DND-41 (cell line): ENCODE measurements at places on chromosomes 16 and 17.
A peak's percentile ranks its signal among the peaks of the same experiment; 100 is the strongest.

- DNase-seq = no peak
These were observed 1.5 kb upstream of the KRTAP3-1 start for GRCh38 chr17:41010441-41010840.

DNA sequence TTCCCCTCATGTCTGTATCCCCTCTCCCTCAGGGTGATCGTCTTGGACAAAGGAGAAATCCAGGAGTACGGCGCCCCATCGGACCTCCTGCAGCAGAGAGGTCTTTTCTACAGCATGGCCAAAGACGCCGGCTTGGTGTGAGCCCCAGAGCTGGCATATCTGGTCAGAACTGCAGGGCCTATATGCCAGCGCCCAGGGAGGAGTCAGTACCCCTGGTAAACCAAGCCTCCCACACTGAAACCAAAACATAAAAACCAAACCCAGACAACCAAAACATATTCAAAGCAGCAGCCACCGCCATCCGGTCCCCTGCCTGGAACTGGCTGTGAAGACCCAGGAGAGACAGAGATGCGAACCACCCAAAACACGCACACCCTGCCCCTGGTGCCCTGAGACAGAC lies 82.2 kb downstream of the ABCC6 start:
- no peak for DNase-seq

GRCh38 chr17:8798176-8798845 lies 854 bp downstream of the MFSD6L start:
- DNase-seq = no peak

DNA sequence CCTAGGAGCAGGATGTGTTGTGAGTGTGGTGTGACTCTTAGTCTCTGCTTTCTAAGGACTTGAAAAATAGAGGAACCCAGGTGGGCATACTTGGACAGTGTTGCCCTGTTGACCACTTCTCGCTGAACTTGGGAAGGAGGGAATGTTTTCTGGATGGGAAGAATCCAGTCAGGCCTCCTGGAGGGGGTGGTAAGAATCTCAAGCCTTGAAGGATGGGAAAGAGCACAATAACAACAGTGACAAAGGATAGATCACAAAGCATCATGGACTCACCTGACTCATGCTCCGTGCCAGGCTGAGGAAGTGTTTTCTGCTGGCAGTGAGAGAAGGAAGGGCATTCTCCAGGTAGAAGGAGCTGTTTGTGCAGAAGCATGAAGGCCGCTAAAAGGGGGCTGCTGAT lies 8.4 kb downstream of the KAT8 start:
- DNase-seq = no peak

DNA sequence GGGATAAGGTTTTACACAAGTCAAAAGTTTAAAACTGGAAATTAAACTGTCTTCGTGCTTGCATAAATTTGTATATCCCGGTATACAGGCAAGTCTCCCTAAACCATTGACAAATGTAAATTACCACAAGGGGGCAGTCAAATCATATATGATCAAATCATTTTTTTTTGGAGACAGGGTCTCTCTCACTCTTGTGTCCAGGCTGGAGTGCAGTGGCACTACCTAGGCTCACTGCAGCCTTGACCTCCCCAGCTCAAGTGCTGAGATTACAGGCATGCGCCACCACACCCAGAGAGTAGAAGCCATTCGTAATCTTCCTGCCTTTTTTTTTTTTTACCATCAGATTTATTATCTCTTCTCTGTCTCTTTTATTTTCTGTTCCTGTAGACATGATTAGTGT lies 18.5 kb downstream of the TOP2A start:
- DNase-seq = peak; percentile 28

- DNase-seq = no peak
These were observed 460.2 kb downstream of the KIF2B start for GRCh38 chr17:54282886-54283285.

DNA sequence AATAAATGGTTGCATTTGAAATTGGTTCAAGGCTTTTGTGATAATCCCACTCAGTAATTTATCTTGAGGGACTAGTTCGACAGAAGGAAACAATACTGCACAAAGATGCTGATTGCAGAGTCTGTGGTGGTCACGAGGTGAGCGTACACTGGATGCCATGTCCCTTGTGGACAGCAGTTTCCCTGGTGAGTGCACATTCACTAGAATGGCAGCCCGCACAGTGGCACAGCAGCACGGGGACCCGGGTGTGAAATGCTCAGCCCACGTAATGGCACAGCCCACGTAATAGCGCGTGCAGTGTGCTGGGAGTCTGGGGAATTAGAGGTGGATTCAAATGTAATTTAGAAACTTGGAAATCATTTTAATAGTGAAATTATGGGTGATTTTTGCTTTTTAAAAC lies 154.0 kb downstream of the LGALS9B start:
- DNase-seq = no peak

GRCh38 chr17:50129728-50130558 lies at the start of gene SAMD14:
SAMD14 (minus strand) TSS chr17:50130160; CDS start chr17:50124959, 5,201 bp downstream.
- no peak for DNase-seq

- DNase-seq = peak; percentile 57
These were observed 23.4 kb downstream of the GJD3 start for GRCh38 chr17:40340880-40341807.

- DNase-seq = no peak
These were observed 91.2 kb downstream of the RBFOX3 start for GRCh38 chr17:79519601-79520000.

DNA sequence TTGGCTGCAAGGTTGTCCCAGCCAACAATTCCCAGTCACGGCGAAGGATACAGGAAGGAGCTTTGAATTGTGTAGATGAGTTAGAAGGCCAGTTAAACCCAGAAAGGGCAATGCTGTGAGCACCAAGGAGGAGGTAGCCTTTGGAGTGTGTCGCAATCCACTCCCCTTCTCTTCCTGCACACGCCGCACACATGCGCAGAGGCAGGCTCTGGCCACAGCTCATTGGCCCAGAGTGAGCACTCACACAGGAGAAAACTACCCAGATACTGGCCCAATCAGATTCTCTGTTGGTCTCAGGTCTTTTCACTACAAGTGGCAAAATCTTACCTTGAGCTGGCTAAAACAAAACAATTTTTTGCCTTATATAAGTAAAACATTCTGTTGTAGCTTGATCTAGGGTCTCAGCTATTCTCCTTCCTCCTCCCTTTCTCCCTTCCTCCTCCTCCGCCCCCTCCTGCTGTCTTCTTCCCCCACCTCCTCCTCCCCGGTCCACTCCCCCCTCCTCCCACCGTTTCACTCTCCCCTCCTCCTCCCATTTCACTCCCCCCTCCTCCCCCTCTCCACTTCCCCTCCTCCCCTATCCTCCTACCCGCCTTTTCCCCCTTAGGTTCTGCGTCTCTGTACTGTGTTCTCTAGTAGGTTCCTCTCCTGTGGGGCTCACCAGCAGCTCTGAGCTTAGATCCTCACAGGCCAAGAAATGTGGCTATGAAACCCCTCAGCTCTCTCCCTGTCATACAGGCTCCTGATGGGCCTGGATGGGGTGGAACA lies 344.9 kb downstream of the CPPED1 start:
- DNase-seq = peak; percentile 6

GRCh38 chr17:58371300-58371950 lies 19.4 kb upstream of the SUPT4H1 start:
- DNase-seq = no peak
